Karpas-422 (cell line): ENCODE measurements at places on chromosomes 2 and 18.

- no peak for DNase-seq
These were observed 6.6 kb downstream of the GALNT5 start for GRCh38 chr2:157264099-157264498.

DNA sequence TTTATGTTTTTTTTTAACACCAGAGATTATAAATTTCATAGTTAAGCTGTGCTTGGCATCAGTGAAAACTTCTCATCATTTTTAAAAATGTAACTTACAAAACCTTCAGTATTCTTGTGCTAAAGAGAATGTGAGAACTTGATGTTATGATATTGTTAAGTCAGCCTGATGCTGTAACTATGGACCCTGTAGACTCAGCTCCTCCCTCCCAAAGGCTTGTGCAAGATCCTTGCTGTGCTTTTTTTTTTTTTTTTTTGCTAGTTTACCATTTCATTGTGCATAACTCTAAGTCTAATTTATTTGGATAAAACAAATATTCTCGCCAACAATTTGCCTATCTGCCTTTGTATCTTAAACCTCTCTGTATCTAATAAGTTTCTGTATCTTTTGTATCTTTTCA, 12.9 kb upstream of the TFPI start:
- DNase-seq: no peak

DNA sequence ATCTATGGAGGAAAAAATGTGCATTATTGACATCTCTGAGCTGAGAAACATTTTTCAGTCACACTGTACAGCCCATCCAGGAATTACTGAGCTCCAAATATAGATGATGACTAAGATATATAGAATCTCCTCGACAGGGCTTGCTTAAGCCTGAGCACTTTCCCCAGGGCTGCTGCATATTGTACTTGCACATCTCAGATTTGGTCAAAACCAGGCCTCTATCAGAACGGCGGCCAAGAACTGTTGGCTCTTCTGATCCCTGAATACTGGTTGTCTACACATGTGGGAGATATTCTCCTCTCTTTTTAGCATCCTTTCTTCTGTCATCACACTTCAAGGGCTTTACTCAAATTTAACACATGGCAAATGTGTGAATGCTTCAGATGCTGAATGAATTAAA, 201.5 kb upstream of the SLC35G4 start:
- DNase-seq: no peak

- DNase-seq: no peak
These were observed 353.5 kb upstream of the RGPD4 start for GRCh38 chr2:107473150-107473549.

DNA sequence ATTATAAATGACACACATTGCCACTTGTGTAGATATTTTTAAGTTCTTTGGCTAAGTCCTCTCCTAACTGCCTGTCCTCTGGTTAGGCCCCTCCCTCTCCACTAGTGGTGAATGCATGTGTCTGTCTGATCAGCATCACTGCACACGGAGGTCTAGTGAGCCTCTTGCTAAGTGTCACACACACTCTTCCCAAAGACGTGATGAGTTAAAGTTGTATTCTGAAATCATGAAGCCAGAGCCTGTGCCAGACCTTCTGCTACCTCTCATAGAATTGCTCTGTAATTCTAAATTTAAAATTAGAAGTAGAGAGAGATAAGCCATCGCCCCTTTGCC, 41.3 kb downstream of the RALB start:
- no peak for DNase-seq

- DNase-seq: peak; percentile 48
These were observed 163.5 kb upstream of the NT5C1B start for GRCh38 chr2:18752667-18753422.

DNA sequence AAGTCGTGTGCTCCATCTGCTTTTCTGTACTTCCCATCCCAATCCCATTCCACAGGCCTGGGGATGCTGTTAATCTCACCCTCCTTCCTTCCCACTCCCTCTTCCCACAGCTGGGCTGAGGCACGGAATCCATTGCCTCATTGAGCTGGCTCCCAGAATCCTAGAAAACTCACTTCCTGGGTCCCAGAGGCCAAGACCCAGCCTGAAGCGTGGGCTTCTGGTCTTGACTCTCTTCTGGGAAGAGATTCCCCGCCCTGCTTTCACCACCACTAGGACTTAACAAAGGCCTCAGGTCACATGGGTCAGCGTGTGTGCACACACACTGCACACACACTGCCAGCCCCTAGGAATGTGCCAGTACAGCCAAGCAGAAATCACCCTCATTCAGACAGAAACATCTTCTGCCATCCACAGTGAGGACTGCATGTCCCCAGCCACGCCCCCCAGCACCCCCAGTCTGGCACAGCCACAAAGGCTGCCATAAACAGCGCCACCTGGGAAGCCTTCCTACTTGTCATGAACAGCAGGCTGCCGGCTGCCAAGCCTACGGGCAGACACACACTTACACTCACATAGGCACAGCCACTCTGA, 165.8 kb downstream of the TNS1 start:
- DNase-seq: peak; percentile 80

DNA sequence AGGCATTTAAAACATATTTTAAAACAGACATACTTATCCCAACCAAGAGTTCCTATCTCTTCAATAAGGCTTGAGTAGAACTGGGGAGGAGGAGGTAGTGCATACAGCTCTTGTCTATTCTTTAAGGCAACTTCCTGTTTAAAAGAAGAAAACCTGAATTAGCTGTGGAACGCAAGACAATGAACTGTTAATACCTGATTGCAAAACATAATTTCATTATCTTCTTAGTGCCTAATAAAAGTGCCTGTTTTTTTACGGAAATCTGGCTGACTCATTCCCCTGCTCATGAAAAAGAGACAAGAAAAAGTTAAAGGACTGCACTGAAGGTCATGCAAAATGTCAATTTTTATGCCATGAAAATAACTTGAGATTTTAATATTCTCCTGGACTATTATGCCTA, 19.2 kb downstream of the FANCL start:
- DNase-seq: no peak

DNA sequence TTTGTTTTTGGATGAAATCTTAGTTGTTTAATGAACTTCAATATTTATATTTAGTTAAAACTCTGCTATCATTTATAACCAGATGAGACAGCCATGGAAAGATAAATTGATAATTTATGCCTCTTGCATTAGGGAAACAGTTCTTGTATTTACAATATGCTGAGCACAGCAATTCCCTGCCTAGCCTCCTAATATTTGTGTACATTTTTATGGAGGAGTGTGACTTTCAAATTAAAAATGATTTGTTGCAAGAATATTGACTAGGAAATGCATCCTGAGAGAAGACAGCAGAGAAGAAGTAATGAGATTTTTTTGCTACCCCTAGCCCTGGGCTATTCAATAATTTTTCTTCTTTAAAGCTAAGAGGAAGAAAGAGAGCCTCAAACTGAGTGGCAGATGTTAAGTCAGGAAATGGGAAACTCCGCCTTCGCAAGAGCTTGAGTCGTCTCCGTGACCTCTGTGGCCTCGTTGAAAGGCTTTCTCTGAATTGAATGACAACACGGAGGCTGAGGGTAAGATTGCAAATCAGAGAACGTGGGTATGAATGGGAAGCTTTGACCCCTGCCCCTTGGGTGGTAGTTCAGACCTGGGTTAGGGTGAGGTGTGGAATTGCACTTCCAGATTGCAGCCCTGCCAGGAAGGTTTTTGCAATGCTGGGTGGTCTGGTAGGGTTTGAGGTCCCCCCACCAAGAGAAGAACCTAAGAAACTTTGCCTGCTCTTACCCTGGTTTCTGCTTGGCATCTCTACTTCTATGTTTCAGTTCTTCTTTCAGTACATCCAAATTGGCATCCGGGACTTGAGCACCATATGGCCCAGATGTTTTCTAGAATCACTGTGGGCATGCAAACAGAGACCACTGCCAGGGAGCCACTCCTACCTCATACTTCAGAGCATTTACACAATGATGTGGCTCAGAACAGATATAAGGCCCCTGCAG, 210.3 kb upstream of the RBMS1 start:
- peak; percentile 55 for DNase-seq

DNA sequence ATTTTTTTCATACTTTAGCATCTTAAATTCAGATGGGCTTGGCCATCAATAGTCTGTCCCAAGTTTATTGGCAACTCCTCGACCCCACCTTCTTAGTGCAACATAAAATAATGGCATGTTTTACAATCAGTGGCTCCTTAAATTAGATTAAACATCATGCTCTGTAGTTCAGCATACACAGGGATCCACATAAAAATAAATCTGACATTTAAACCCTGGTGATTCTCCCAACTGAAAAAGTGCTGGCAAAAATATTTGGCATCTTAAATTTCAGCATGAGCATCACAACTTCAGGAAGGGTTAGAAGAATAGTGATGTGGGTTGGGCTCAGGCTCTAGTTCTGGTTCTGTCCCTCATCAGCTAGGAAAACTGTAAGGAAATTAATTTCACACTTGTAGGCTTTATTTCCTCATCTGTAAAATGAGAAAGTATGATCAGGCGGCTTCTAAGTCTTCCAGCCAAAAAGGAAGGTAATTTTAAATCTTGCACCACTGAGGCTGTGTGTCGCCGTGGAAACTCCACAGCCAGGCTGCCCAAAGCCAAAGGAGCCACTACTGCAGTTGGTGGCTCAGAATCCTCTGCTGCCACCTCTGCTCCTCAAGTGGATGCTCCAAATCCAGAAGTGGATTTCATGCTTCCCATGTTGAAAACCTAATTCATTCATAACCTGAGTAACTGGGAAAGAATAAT, 17.6 kb upstream of the EPG5 start:
- no peak for DNase-seq

DNA sequence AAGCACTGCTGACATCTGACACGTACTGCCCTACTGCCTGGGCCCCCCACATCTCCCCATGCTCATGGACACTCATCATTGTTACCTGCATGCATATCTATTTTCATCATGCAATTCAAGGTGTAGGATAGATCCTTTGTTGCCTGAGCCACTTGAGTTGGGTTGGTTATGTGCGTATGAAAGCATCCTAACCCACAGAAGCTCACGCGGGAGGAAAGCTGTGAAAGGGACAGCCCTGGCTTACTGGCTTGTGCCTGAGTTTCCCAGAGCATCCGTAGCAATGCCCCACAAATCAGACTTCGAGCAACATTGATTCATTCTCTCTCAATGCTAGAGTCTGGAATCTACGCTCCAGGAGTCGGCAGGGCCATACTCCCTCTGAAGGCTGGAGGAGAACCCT, 285.5 kb downstream of the PHLPP1 start:
- no peak for DNase-seq

DNA sequence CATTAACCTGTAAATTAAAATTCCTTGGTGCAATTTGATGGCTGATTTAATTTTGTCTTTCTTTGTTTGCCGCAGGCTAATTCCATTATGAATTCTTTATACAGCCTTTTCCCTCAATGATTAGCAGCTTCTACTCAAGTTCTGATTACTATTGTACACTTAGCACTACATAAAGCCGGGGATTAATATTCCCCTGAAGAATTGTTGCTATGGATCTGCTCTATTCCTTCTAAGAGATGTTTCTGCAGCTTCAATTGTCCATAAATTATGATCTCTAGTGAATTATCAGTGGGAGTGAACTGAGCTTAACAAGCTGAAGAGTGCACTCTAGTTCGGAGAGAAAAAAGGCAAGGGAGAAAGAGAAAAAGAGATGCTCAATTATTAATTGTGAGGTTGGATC, 433.7 kb upstream of the SPRED2 start:
- DNase-seq: no peak

GRCh38 chr2:12597610-12598009, 119.1 kb upstream of the TRIB2 start:
- DNase-seq: no peak

DNA sequence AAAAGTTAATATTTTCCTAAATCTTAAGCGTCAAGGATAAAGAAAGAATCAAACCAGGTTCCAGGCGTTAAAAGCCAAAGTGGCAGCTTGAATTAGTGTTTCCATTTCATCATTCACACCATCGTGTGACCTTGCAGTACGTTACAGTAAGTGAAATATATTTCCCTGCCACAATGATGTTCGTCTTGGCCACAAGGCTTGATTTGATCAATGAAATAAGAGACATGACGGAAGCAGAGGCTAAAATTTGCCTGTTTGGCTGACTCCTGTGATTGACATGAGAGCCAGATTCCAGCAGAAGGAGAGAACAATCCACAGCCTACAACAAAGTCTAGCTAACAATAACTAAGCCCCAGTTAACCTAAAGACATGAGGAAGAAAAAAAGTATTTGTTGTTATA, 62.0 kb downstream of the ASXL2 start:
- no peak for DNase-seq

DNA sequence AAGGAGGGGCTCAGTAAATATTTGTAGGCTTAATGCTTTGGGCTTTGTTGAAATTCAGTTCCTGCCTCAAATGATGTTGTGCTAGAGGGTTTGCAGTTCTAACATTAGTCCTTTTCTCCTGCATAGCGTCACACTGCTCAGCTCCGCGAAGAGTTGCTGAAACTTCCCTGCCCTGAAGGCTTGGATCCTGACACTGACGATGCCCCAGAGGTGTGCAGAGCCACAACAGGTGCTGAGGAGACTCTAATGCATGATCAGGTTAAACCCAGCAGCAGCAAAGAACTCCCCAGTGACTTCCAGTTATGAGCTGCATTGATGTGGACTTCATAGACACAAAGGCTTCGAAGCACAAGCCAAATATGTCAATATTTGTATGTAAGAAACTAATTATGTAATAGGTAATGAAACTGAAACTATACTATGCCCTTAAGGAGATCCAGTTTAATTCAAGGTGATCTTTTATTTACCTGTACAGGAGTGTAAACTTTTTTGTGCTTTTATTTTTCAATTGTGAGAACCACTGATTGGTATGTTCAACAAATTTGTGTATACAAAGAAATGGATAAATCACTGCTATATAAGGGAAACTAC, 10.2 kb upstream of the TTC27 start:
- DNase-seq: no peak

DNA sequence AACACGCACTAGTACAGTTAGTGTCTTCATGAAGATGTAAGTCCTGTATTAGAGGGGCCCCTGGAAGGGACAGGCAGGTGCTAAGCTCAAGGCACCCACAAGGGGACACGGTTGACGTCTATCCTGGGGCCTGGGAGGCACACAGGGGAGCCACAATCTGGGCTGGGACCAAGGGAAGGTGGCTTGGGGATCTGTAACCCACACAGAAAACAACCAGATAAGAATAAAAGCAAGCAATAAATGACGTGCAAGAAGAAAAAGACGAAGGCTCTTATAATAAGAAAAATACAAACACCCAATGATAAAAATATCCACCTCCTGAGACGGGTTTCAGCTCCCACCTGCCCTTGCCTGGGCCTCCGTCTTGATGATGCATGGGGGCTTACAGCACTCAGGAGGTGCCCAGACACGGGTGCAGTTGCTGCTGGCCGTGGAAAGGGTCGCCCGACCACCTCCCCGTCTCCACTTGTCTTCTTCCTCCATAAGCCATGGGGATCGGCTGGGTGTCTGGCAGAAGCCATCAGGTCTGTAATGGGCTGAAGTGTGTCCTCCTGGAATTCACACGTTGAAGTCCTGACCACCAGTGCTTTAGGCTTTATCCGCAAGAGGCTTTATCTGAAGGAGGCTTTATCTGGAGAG, 73.9 kb downstream of the TWIST2 start:
- no peak for DNase-seq

DNA sequence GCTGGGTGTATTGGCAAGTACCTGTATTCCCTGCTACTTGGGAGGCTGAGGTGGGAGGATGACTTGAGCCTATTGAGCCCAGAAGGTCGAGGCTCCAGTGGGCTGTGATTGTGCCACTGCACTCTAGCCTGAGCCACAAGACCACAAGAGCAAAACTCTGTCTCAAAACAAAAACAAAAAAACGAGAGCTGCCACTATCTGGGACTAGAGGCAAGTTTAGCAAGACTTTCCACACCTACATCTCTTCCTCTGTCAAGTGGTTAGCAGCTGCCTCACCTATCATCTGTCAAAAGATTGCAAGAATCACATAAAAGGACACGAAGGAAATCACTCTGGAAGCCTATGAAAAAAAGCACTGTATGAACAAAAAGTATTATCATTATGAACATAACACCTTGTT, 55.2 kb upstream of the RIOK3 start:
- no peak for DNase-seq
